ENCODE measurements at places on chromosomes 16 and 17.

- DNase-seq = no peak
Observed at GRCh38 chr16:48420437-48420836, 35.2 kb upstream of the SIAH1 start.

- no peak for DNase-seq
Observed at GRCh38 chr16:48602356-48603014, 7.5 kb downstream of the N4BP1 start.

DNA sequence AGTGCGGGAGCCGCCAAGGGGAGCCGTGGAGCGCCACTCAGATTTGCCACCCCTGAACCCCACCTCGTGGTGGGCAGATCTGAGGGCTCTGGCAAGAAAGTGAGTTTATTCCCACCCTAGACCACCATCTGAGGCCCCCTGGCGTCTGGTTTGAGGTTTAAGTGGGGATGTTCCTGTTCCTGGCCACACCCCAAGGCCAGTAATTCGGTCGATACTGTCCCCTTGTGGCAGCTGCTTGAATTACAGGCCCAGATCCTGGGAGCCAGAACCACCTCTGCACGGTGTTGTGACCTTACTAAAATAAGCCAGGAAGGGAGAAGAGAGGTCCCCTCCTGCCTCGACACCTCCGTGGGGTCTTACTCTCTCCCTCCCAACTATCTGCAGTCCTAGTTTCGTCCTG, 3.3 kb upstream of the LAT start:
- DNase-seq = no peak

DNA sequence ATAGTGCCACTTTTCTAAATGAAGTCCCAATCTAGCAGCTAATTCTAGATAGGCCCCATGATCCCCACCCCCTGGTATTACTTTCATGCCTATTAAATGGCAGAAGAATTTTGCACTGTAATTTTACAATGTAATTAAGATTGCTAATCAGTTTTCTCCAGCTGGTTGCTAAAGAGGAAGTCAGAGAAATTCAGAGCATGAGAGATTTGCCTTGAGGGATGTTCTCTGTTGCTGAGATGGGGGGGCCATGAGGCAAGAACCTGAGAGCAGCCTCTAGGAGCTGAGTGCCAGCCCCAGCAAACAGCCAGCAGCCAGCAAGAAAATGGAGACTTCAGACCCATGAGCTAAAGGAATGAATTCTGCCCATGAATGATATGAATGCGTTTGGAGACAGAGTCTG, 38.9 kb downstream of the SHCBP1 start:
- DNase-seq = no peak

DNA sequence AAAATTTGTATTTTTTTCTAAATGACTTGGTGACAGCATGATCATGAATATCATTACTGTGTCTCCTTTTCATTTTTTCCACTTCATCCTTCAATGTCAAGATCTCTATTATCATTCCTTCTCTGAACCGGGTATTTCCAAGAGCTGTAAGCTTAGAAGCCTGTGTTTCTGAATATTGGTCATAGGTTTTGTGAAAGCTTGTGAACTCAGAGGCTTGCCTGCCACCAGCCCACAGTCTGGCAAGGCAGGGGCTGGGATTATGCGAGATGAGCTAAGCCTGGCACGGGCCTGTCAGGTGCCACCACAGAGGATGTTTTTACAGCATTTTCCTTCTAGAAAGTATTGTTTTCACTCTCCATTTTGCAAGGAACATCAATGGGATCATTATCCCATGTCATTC, 92.8 kb downstream of the MYH10 start:
- DNase-seq = no peak

DNA sequence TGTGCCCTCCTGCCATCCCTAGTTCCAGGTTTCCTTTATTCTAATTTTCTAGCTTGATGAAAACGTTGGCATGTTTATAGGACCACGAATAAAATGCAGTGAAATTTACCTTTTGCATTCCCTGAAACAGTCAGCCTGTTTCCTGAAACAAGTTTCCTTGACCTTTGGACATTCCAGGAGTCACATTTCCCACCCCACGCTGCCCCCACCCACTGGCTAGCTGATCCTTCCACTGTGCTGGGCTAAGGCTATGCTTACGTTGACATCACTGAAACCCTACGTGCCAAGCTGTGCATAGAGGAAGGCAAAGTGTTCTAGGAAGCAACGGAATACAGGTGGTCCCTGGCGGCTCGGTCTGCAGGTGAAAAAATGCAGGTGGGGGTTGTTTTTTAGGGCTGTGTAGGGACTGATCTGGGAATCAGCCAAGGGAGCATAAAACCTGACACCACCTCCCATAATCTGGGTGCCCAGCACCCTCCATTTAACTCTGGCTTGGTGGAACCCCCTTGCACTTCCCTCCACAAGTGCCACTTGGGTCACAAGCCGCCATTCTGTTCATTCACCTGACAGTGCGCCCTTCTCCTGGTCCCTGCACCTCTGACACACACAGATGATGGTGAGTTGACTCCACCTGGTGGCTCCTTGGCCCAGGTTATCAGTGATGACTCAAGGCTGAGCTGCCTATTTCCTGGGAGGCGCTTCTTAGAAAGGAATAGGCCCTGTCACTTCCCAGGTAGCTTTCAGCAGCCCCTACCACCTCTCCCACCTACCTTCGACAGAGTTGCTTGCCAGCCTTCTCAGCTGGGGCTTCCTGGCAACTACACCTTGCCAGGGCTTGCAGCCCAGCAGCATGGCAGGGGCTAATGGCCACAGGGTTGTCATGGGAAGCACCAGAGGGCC, 83.7 kb downstream of the N4BP1 start:
- DNase-seq = no peak

DNA sequence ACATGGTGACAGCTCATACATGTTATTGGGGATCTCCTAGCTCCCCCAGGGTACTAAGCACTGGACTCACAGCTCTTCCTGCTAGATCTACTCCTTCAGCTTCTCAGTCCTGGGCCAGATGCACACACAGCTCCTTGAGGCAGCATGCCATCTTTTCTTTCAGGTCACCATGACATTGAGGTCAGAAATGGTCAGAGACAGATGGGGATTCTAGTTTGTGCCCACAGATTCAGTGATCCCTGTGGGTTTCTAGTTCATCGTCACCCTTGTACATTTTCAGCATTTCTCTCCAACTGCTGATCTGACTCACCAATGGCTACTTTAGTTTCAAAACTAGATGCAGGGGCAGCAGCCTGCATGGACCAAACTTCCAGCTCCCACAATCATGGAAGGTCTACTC, 560.7 kb upstream of the PSMD7 start:
- no peak for DNase-seq

GRCh38 chr17:7462474-7463371, 16.7 kb downstream of the ZBTB4 start:
- no peak for DNase-seq

- no peak for DNase-seq
Observed at GRCh38 chr16:47713225-47713595, 252.1 kb downstream of the PHKB start.

DNA sequence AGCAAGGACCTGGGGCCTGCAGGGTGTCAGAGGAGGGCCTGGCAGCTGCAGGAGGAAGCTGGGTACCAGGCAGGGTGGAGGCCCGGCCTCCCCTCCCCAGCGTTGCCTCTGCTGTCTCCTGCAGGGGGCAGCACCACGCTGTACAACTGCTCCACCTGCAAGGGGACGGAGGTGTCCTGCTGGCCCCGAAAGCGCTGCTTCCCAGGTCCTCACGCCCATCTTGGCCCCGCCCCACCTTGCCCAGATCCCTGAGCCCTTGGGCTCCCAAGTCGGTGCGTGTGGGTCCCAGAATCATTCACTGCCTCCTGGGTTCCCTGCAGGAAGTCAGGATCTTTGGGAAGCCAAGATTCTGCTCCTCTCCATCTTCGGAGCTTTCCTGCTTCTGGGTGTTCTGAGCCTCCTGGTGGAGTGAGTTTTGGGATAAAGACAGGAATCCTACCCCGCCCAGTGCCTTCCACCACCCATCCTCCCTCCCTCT, 1.2 kb downstream of the TMEM95 start:
- DNase-seq = no peak

- no peak for DNase-seq
Observed at GRCh38 chr17:72946696-72947095, 145.8 kb downstream of the SLC39A11 start.

DNA sequence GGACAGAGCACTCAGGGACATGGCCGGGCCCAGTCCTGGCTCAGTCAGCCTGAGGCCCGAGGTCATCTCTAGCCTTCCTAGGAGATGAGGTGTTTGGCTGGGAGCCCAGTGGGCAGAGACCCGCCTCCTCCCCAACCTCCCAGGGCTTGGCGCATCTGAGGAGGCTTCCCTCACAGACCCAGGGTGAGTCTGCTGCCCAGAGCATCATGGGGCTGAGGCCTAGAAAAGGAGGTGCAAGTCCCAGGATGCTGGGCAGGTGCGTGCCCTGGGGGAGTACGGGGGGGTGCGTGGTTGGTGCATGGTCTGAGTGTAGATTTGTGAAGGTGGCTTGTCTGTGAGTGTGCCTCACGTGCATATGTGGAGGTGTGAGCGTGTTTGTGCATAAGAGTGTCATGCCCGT, 4.7 kb downstream of the PDE6G start:
- no peak for DNase-seq

- no peak for DNase-seq
Observed at GRCh38 chr17:21301593-21302550, 17.4 kb downstream of the MAP2K3 start.

- DNase-seq = no peak
Observed at GRCh38 chr17:58265271-58265670, 15.5 kb downstream of the MPO start.

- DNase-seq = no peak
Observed at GRCh38 chr16:89534252-89534756, 26.1 kb downstream of the SPG7 start.

DNA sequence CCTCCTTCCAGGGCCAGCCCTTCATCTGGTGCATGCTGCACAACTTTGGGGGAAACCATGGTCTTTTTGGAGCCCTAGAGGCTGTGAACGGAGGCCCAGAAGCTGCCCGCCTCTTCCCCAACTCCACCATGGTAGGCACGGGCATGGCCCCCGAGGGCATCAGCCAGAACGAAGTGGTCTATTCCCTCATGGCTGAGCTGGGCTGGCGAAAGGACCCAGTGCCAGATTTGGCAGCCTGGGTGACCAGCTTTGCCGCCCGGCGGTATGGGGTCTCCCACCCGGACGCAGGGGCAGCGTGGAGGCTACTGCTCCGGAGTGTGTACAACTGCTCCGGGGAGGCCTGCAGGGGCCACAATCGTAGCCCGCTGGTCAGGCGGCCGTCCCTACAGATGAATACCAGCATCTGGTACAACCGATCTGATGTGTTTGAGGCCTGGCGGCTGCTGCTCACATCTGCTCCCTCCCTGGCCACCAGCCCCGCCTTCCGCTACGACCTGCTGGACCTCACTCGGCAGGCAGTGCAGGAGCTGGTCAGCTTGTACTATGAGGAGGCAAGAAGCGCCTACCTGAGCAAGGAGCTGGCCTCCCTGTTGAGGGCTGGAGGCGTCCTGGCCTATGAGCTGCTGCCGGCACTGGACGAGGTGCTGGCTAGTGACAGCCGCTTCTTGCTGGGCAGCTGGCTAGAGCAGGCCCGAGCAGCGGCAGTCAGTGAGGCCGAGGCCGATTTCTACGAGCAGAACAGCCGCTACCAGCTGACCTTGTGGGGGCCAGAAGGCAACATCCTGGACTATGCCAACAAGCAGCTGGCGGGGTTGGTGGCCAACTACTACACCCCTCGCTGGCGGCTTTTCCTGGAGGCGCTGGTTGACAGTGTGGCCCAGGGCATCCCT, 7.4 kb downstream of the NAGLU start:
- no peak for DNase-seq

- no peak for DNase-seq
Observed at GRCh38 chr17:33328129-33328528, 35.0 kb upstream of the ASIC2 start.

DNA sequence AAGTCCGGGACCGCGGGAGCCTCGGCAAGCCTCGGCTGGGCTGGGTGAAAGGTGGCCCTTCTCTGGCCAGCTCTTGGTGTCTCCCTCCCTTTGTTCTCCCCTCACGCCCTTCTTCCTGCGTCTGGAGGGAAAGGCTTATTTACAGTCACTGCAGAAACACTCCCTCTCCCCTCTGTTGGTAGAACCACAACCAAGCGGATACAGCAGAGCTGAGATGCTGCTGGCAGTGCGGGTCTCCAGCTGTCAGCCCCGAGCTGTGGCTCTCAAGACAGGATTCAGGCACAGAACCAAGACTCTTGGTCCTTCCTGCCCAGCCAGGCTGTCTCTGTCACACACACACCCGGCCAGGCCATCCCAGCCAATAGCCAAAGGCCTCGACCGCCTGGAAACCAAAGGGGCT, 133.3 kb downstream of the ENGASE start:
- DNase-seq = no peak

DNA sequence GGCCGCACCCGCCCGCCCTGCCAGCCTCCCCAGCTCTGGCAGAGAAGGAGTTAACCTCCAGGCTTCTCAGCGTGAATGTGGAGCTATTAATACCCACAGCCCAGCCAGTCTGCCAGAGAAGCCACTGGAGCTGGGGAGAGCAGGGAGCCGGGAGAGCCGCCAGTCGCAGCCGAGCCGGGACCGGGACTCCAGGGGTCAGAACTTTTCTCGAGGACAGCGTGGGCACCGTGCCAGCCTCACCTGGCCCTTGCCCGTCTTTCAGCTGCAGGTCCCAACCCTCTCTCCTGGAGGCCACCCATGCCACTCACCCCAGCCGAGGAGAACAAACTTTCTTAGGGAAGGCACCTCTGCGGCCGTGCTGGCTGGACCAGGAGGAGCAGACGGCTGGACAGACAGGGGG, 33.8 kb upstream of the SBK1 start:
- no peak for DNase-seq

DNA sequence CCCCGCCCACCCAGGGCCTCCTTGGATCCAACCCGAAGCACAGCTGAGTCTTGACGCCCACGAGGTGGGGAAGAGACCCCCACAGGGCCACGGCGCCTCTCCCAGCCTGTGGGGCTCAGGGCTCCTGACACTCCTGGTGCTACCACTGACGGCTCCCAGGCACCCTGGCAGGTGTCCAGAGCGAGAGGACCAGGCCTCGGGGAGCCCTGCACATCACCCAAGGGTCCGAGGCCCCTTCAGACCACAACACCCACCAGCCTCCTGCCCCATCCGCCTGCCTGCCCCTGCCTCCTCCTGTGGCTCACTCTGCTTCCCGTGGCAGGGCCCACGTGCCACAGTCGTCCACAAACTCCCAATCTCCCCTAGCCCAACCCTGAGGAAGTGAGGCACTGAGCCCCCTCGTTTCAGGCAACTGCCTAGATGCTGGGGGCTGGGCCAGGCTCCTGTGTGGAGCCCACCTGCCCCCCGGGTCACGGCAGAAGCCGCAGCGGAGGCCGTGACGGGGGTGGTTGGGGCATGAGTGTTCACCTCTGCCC, 28.3 kb upstream of the AATK start:
- DNase-seq = no peak

- DNase-seq = no peak
Observed at GRCh38 chr16:51175081-51175480, 24.0 kb upstream of the SALL1 start.

- no peak for DNase-seq
Observed at GRCh38 chr17:81153340-81153803, 11.9 kb upstream of the PVALEF start.
